ENCODE measurements at places on chromosomes 6 and 20. TPM values are rescaled to one million over a fixed set of nuclear protein-coding genes. Genes with fewer than 3 reads are reported as not detected.
A peak's percentile ranks its signal among the peaks of the same experiment; 100 is the strongest.

VARS1 gene
- total RNA-seq, result 59.2 TPM

DNA sequence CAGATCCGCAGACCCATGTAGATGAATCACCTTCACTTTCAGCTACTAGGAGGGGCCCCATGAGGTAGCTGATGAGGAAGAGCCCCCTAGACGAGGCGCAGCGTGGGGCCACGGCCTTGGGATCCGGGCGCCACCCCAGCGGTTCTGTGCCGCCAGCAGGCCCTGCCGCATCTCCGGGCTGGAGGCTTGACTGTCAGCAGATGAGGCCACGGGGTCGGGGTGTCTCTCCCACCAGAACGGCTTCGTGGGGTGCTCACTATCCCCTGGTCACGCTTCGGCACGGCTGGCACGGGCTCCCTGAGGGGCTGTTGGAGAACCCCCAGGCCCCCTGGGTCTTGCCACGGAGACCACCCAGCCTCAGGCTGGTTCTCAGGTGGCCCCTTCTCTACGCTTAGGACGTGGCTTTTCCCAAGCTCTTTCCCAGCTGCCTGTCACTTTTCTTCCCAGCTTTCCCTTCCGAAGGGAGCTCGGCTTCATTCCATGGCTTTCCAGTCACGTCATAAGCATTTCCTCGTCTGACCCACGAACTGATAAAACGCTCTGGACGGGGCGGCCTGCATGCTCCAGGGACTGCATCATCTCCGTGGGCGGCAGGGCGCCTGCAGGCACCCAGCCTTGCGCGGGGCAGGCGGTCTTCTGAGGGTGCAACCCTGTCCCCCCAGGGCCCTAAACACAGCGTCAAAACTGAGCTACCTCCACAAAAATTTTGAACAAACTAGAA is 85.9 kb downstream of the THBS2 start:
- H3K27ac ChIP-seq, result no peak overlapping the region
- no peaks in the 10 kb centered on the region for H3K36me3 ChIP-seq
- peaks cover 6% of the 10 kb centered on the region for H3K27me3 ChIP-seq
- H3K4me3 ChIP-seq, result no peak overlapping the region

GRCh38 chr6:21222656-21223055 is 370.9 kb upstream of the SOX4 start:
- H3K27me3 ChIP-seq, result no peaks in the 10 kb centered on the region
- no peak overlapping the region for H3K27ac ChIP-seq
- no peak overlapping the region for H3K4me3 ChIP-seq
- no peak for DNase-seq
- H3K4me1 ChIP-seq, result no peaks in the 10 kb centered on the region

ELOVL4 gene
- total RNA-seq, result not detected

DYNLT2 gene
- 4.3 TPM for total RNA-seq

- no peaks in the 10 kb centered on the region for H3K27me3 ChIP-seq
- H3K36me3 ChIP-seq, result no peaks in the 10 kb centered on the region
- no peak for DNase-seq
- peaks cover 4% of the 10 kb centered on the region for H3K4me1 ChIP-seq
Observed at GRCh38 chr6:90483116-90483839, 103.6 kb downstream of the MAP3K7 start.

DNA sequence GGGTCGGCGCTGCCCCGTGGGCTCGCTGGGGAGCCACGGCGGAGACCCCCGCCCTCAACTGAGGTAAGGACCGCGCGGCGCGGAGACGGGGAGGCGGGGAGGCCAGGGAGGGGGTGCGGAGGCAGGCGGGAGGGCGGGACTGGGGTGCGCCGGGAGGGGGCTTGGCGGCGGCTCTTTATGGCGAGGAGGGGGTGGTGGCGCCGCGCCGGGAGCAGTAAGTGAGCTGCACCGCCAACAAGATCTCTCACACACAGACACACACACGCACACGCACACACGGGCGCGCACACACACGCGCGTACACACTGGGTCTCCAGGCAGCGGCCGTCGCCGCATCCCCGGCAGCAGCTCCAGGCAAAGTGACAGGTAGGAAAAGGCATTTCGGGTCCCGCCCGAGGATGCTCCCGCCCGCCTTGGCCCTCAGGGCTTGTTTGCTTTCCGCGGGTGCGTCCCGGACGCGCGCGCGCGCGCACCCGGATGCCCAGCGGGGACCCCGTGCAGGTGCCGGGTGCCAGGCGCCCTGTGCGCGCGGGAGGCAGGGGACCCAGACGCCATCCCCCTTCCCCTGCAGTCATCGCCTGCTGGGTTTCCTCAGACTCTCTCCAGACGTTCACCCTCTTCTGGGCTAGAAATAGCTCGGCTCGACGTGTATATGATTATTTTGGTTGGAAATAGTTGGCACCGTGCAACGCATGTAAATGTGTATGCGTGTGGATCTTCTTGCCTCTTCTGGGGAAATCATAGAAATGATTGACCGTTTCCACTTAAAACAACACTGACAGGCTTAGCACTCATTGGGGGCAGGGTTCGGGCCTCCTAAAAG is at the start of gene PLCB4:
Gene PLCB4 (plus strand): TSS at position 247 of the 823 bp plus-strand sequence. CDS start 238,728 bp downstream, outside the sequence.
- no peak within 1 kb of the TSS for H3K27ac ChIP-seq
- 0 out of 2 replicates have a peak, but pooled peaks cover 12% of the 10 kb centered on the region for H3K4me1 ChIP-seq
- H3K4me3 ChIP-seq, result peak within 1 kb of the TSS; percentile 32
- no peaks in the 10 kb centered on the region for H3K36me3 ChIP-seq
- no peak for DNase-seq
- H3K27me3 ChIP-seq, result peaks cover 9% of the 10 kb centered on the region

- H3K27me3 ChIP-seq, result no peaks in the 10 kb centered on the region
- H3K36me3 ChIP-seq, result no peaks in the 10 kb centered on the region
- no peak overlapping the region for H3K27ac ChIP-seq
Observed at GRCh38 chr6:126086560-126086959, 100.2 kb downstream of the TRMT11 start.

- H3K27me3 ChIP-seq, result no peaks in the 10 kb centered on the region
- no peaks in the 10 kb centered on the region for H3K36me3 ChIP-seq
- H3K4me1 ChIP-seq, result peaks cover 65% of the 10 kb centered on the region
- H3K4me3 ChIP-seq, result no peak overlapping the region
- peak overlapping the region; percentile 4 for H3K27ac ChIP-seq
- peak; percentile 23 for DNase-seq
Observed at GRCh38 chr6:56725254-56725653, 82.6 kb upstream of the DST start.

SMIM29 gene
- total RNA-seq, result 15.3 TPM

GRCh38 chr20:35200267-35200666 is 26.2 kb upstream of the MMP24 start:
- no peak for DNase-seq
- H3K4me1 ChIP-seq, result no peaks in the 10 kb centered on the region
- H3K36me3 ChIP-seq, result no peaks in the 10 kb centered on the region
- H3K4me3 ChIP-seq, result no peak overlapping the region

GRCh38 chr6:114084327-114084890 is 113.5 kb upstream of the HDAC2 start:
- no peaks in the 10 kb centered on the region for H3K4me1 ChIP-seq
- H3K4me3 ChIP-seq, result no peak overlapping the region
- no peaks in the 10 kb centered on the region for H3K27me3 ChIP-seq
- no peak for DNase-seq

FAM162B gene
- not detected for total RNA-seq

DNA sequence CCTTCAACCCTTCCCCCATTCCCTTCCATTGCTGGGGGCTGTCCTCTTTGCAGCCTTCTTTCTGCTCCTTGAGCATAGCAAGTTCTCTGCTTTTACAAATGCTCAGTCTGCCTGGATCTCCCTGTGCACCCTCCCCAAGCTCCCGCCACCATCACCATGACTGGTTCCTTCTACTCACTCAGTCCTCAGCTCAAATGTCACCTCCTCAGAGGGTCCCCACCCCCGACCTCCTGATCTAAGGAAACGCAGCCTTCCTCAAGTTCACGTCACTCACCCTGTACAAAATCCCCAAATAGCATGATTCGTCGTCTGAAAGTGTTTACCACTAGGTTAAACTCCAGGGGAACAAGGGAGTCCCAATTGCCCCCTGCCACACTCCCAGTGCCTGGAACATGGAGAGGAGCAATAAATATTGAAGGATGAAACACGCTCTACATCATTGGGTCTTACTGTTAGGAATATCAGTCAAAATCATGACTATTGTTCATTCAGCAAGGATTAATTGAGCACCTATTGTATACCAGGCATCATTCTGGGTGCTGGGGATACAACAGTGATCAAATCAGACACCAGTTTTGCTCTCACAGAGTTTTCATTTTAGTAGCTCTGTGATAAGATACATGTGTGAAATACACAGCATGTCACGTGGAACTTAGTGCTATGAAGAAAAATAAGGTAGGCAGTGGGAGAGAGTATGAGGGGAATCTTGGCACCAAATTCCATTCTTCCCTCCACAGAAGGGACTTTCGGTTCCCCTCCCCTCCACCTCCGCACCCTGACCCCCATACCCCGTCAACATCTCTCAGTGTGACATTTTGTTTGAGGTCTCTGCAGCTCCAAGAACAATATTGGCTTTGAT is 15.6 kb downstream of the TP53RK start:
- H3K27me3 ChIP-seq, result no peaks in the 10 kb centered on the region
- H3K4me1 ChIP-seq, result peaks cover 100% of the 10 kb centered on the region
- DNase-seq, result no peak
- peak overlapping the region; percentile 84 for H3K27ac ChIP-seq
- H3K4me3 ChIP-seq, result peak overlapping the region; percentile 53
- H3K36me3 ChIP-seq, result no peaks in the 10 kb centered on the region

DNA sequence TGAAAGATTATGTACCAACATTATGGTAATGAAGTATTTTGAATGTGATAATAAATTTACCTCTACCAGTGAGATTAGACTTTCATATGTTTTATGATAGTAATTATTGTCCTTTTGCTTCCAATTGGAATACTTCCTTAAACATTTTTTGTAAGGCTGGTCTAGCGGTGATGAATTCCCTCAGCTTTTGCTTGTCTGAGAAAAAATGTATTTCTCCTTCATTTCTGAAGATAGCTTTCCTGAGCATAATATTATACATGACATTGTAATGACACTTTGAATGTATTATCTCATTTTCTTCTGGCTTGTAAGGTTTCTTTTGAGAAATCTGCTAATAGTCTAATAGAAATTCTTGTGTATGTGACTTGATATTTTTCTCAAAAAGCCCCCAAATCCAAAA is 18.6 kb upstream of the EDN1 start:
- DNase-seq, result no peak
- no peak overlapping the region for H3K4me3 ChIP-seq
- no peaks in the 10 kb centered on the region for H3K4me1 ChIP-seq
- no peaks in the 10 kb centered on the region for H3K27me3 ChIP-seq

DNA sequence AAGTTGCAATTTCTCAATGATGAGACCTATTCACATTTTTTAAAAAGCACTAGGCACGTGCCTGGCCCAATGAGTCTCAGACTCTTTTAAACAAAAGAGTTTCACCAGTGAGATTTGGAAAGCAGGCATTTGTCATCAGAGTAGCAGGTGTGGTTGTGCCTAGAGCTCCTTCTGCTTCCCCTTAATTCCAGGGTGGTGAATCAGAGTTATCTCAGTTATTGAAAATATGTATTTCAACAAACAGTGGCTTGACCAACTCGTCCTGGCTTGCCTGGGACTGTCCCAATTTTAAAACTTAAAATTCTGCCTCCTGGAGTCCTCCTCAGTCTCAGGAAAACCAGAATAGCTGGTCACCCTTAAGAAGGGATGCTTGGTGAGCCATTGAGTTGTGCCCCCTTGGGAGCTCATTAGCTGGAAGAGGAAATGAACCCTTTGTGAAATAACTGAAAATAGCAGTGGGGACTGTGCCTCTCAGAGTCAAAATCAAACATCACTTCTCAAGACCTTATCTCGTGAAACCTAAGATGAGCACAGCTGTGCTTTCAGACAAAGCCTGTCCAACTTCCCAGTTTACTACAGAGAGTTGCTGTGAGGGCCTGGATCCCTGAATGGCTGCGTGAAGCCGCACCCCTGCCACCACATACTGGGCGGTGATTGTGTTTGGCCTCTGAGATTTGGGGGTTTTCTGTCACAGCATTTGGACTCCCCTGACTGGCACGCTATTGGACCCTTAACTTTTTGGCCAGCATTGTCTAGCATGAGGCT is 116.3 kb downstream of the ANKRD60 start:
- H3K4me3 ChIP-seq, result no peak overlapping the region
- H3K27ac ChIP-seq, result no peak overlapping the region
- H3K36me3 ChIP-seq, result no peaks in the 10 kb centered on the region
- H3K4me1 ChIP-seq, result no peaks in the 10 kb centered on the region
- peaks cover 4% of the 10 kb centered on the region for H3K27me3 ChIP-seq

GRCh38 chr20:37919389-37920040 is 16.6 kb downstream of the VSTM2L start:
- DNase-seq, result no peak
- H3K36me3 ChIP-seq, result no peaks in the 10 kb centered on the region
- no peak overlapping the region for H3K4me3 ChIP-seq
- peaks cover 9% of the 10 kb centered on the region for H3K27me3 ChIP-seq
- no peak overlapping the region for H3K27ac ChIP-seq

LTB gene
- 0.22 TPM for total RNA-seq

TTLL9 gene
- total RNA-seq, result not detected

GRCh38 chr6:93242049-93242448 is 177.3 kb downstream of the EPHA7 start:
- no peak for DNase-seq
- H3K4me3 ChIP-seq, result no peak overlapping the region
- H3K27me3 ChIP-seq, result no peaks in the 10 kb centered on the region
- no peak overlapping the region for H3K27ac ChIP-seq

DNA sequence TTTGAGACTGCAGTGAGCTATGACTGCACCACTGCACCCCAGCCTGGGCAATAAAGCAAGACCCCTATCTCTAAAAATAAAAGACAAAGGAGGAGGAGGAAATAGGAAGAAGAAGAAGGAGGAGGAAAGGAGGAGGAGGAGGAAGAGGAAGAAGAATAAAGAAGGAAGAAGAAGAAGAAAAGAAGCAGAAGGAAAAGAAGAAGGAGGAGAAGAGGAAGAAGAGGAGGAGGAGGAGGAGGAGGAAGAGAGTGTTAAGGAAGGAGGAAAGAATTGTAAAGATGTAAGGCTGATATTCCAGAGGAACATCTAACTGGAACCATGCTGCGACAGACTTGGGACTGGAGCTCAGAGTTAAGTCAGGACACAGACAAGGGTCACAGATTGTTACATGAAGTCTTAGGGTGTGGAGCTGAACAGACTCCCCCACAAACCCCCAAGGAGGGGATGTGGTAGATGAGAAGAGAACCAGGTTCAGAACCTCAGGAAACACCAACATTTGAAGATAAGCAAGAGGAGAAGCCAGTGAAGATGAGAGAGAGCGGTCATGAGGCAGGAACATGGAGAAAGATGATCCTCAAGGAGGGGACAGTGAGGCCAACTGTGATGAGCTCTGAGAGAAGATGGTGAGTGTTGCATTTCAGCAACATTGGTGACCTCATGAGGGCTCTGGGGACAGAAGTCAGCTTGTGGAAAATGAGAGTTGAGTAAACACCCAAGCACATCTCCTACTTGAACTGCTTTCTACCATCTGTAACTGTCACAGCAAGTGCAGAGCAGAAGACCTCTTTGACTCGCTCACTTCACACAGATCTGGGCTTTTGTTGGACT is 118.2 kb downstream of the CD164 start:
- H3K36me3 ChIP-seq, result peaks cover 6% of the 10 kb centered on the region
- DNase-seq, result no peak
- H3K27me3 ChIP-seq, result no peaks in the 10 kb centered on the region
- 0 out of 2 replicates have a peak, but pooled peaks cover under 1% of the 10 kb centered on the region for H3K4me1 ChIP-seq
- H3K27ac ChIP-seq, result no peak overlapping the region

GNRH2 gene
- not detected for total RNA-seq

GRCh38 chr6:22437665-22438064 is 131.7 kb upstream of the HDGFL1 start:
- no peaks in the 10 kb centered on the region for H3K27me3 ChIP-seq
- no peaks in the 10 kb centered on the region for H3K36me3 ChIP-seq
- no peak overlapping the region for H3K27ac ChIP-seq

- H3K36me3 ChIP-seq, result no peaks in the 10 kb centered on the region
- no peak overlapping the region for H3K27ac ChIP-seq
- DNase-seq, result no peak
- H3K27me3 ChIP-seq, result no peaks in the 10 kb centered on the region
- H3K4me1 ChIP-seq, result no peaks in the 10 kb centered on the region
- H3K4me3 ChIP-seq, result no peak overlapping the region
Observed at GRCh38 chr6:142914369-142914768, 30.6 kb downstream of the HIVEP2 start.

Measured in HepG2 (cell line).